ENCODE measurements at places on chromosomes 2 and 18.

GRCh38 chr2:38180754-38181153 is 104.8 kb upstream of the CYP1B1 start:
- DNase-seq: no peak

GRCh38 chr2:36859366-36859792 is 107.0 kb downstream of the STRN start:
- no peak for DNase-seq

DNA sequence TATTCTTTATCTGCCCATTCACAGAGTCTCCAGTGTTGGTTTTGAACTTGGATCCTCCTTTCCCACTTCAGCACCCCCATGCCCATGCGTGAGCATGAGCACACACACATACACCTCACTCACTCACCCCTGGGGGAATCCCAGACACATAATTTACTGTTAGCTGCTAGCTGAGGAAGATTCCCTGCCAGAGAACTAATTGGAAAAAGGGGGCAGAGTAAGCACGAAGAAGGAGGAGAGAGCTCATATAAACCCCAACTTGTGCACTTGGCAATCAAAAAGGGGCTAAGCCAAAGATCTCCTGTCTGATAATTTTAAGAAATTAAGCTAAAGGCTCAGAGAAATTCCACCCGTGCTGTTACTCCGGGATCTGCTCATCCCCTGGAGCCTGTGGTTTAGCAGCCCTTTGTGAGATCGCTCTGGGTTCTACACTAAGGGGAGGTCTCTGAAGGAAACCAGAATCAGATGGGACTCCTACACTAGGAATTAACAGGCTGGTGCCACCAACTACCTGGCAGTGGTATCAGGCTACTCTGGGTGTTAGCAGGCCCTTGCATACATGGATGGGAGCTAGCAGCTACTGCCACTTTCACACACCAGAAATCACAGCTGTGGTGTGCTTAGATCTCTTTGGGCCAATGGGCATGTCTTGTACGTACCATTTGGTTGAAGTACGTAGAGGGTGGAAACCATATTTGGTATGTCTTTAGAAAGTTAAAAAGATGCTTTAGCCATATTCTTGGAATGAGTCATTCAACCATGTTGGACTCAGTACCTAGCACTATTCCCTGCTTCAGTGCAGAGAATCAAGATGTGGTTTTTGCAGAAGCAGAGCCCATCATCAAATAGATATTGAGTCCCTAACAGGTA is 95.6 kb upstream of the SLC14A2 start:
- no peak for DNase-seq

- no peak for DNase-seq
Measured at GRCh38 chr18:29439398-29439797, 1262.5 kb upstream of the CDH2 start.

DNA sequence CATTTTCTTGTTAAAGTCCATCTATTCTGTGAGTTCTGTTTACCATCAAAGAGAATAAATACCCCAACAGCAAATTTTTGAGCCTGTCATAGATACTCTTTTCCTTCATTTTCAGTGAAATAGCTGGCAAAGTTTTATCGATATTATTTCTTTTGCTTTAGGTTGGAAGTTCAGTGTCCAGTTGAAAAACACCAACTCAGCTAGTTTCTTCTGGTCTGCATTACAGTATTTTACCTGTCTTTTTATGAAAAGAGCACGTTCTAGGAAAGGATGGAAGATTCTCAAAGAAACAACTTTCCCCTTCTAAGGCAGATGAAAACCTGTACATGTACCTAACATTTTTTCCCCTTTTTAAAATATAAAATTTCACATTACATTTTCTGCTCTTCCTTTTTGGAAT is 80.4 kb upstream of the PROKR1 start:
- DNase-seq: no peak

DNA sequence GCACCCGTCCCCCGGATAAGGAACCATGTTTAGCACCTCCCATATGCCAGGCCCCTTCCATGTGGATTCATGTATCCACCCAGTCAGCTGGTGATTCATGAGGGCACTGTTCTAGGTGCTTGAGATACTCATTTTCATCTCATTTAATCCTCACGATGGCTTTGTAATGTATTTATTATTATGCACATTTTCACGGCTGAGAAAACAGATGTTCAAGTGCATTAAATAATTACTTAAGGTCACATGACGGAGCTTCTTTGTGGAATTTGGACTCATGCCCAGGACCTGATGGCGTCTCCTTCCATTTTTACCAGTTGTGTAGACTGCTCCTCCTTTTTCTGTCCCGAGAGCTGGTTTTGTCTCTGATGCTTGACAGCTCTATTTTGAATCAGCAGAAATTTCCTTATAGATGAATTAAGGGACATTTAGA is 72.2 kb upstream of the RBM44 start:
- DNase-seq: peak; percentile 74

DNA sequence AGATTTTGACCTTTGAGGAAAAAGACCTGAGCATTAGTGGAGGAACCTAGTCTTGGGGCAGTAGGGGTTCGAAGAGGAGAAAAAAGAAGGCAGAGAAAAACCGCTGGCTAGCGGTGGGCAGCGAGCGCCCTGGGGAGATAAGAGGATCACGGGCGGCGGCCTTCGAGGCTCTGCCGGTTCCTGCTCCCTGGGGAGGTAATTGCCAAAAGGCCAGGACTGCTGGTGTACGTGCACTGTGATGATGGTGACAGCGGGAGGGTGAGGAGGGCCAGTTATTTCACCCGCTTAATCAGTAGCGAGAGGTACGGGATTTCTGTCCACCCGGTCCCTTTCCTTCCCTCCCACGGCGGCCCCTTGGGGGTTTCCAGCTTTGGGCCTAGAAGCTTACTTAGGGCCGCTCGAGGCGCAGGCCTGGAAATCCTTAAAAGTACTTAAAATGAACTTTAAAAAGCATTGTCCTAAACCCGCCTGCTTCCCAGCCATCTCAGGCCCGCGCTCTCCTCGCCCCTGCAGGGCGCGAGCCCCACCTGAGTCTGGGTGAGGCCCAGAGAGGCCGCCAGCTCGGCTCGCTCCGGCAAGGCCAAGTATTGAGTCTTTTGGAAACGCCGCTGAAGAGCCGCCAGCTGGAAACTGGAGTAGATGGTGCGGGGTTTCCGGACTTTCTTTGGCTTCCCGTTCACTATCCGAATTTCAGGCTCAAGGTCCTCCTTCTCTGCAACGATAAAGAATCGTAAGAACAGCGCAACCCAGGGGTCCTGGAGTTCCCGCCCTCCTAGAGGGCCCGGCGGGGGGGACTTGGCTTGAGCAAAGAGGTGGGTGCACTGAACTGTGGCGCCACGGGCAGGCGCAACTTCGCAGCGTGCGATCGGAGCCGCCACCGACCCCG is 1.5 kb downstream of the DLX2 start:
- no peak for DNase-seq
